NCI-H2081 (cell line): ENCODE measurements at places on chromosomes 12 and 14.

DNA sequence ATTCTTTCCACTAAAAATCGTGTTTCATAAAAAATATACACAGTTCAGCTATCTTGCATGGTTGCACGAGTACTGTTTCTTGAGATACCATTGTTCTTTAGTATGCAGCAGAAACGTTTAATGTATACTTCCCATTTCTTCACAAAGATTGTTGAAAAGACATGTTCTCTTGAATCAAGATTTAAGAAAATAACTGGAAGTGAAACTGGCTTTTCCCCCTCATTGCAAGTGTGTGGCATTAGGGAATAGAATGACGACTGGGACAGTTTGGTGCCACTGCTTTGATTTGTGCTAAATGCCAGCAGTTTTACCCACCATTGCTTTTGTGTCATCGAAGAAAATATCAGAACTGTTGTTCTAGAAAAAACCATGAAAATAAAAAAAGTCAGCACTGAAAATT lies 20.3 kb upstream of the DHRS2 start:
- no peak for DNase-seq

DNA sequence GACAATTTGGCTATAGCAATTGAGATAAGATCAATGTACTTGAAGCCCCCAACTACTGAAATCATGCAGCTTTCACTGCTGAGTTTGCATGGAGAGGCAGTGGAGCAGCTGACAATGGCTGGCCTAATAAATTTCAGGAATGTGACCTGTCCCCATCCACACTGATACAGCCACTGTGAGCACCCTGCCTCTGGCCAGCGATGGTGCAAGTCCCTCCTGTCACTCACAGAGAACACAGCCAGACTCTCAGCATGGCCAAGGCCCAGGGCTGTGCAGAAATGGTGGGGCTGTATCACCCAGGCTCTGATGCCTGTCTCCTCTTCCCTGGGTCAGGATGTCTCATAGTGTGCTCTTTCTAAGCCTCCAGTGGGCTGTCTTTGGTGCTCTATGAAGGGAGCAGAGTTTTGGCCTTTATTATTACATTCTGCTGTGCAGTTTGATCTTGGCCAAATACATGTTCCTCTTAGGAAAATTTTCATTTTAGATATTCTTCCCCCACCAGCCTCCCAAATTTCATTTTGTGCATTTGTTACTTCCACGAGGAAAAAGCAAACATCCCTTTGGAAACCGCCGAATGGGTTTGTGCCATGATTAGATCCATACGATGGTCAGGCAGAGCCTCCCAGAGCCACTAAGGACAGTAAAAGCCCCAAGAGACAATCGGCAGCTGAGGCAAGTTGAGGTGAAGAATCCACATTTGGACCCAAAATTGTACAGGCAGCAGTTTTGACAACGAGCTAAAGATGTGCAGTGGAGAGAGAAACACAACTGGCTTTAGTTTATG lies 85.1 kb upstream of the WSCD2 start:
- no peak for DNase-seq

DNA sequence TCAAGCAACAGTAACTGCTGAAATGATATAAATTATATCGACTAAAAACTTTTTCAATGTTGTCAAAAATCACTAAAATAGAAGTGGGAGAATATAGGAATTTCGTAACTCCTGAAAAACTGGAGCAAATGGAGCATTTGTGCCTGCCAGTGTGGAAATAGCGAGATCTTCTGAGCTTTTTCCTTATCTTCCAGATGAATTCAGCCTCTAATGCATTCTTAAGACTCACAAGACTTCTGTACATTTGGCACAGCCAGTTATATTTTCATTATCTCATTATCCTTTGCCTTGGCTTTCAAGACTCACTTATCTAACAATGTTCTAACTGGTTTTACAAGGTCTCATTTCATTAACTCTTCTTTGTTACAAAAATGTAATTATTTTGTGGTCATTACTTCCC lies 252.4 kb downstream of the GXYLT1 start:
- DNase-seq, result no peak

GRCh38 chr12:1946296-1946695 lies 27.8 kb upstream of the CACNA2D4 start:
- no peak for DNase-seq

DNA sequence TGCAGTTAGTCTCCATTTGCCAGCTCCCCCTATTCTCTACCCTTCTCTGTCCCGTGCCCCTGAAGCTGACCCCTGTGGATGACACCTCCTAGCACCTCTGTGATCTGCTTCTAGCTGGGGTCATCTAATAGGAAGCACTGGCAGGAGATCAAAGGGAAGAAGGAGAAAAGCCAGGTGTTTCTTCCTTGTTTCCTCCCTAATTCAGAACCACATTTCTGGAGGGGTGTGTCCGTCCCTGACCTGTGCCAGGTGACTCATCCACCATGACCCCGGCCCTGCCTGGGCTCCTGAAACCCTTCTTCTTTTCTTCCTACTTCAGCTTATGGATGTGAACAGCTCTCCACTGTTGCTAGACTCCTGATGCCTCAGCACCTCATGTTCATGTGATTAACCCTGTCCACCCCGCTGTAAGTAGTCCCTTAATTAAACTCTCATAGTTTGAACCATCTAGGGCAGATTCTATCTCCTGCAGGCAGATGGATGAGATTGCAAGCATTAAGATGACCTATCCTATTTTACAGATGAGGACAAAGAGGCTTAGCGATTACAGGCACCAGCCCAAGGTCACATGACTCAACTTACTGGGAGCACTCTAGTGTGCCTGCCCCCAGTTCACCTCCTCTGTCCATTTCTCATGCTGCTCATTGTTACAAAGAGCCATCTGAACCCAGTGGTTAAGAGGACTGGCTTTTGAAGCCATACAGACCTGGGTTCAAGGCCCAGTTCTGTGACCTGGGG lies 770.5 kb downstream of the MED13L start:
- DNase-seq, result no peak

- no peak for DNase-seq
Measured at GRCh38 chr14:102901633-102902032, 20.8 kb upstream of the AMN start.

DNA sequence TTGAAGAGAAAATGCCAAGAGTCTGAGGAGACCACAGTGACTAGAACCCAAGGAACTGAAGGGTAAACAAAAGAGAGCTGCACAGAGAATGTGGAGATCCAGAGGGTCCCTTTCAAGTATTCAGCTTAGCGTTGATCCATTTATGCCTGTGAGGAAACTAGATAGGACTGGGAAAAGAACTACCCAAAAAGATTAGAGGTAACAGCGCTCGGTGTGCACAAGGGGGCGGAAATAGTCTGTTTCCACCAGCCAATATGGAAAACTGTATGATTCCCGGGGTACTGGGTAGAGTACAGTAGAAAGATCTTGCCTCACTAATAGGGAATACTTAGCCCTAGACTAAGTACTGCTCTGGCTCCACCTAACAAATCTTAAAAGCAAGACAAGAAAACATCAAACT lies 135.5 kb downstream of the DPF3 start:
- DNase-seq, result no peak

DNA sequence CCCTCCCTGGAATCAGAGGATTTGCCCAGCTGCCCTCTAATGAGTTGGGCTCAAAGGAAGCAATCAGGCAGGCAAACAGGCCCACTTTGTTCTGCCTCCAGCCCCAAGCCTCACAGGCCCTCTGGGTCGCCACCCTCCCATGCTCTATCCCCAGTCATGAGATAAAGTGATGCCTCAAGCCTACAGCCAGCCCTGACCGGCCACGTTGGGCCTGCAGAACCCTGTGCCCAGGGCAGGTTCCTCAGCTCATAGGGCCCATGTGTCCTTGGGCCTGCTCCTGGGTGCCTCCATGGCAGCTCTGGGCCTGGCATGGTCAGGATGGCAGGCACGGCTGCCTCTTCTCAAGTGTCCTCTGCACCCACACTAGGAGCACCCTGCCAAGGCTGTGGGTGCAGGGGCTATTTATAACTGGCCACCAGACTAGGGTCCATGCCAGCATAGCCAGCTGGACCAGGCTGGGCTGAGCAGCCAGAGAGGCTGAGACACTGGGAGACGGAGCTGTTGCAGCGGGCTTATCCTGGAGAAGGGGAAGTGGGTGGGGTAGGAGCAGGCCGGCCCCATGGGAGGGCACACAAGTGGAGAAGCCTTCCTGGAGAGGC lies 20.2 kb downstream of the HDAC7 start:
- no peak for DNase-seq

DNA sequence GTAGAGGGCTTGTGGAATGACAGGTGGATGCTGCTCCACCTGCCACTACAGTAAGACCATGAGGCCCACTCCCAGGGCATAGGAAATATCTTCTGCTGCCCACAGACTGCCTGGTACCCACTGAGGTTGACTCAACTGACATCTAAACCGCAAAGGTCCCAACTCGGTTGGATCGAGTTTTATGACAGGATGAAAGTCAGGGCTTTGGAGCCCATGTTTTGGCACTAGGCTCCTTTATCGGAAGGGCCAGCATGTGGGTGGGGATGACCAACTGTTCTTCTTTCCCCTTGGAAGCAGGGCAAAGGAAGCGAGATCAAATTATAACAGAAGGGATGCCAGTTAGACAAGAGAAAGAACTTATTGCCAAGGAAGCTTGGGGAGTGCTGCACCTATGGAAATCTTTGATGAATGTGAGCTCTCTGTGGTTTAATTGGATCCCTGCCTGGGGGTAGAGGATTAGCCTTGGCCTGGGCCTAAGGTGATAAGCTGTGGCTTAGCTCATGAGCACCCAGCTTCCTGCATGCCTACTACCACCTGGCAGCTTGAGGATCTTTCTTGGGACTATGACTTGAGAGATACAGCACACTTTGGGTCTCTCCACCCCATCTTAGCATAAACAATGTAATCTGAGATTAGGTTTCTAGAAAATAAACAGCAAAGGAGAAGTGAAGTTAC lies 121.8 kb downstream of the KCNA5 start:
- no peak for DNase-seq

DNA sequence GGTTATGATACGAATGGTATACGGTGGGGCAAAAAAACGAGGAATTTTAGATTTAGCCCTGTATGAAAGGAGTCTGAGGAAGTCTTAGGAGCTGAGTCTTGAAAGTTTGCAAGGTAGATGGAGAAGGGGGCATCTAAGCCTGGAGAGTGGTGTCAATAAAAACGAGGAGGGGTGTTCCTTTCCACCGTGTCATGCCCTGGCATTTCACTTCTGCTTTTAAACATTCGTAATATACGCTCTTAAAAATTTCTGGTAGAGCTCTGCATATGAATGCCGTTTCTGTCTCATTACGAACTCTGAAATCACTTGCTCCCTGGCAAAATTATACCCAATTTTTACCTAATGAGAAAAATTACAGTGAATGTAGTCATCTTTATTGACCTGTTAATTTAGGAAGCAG lies 170.2 kb downstream of the ERC1 start:
- no peak for DNase-seq

GRCh38 chr14:34649344-34649743 lies 19.4 kb upstream of the SNX6 start:
- no peak for DNase-seq
